ENCODE measurements at places on chromosomes 2 and 18. TPM values are rescaled to one million over a fixed set of nuclear protein-coding genes. Genes with fewer than 3 reads are reported as not detected.

DNA sequence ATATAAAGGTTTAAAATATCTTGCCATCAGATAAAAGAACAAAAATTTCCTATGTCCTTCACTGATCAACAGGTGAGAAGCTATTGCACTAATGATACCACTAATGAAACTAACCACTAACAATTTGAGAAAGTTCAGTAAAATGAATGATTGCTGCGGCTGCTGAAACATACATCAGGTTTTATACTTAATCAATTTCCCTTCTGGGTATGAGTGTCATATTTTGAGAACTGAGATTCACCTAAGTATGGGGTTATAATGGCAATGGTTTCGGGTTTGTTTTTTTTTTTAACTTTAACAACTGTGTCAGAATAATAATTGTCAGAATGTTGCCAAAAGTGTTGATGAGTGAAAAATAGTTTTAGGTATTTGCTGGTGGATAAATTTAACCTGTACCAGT lies 151.3 kb upstream of the SLC39A10 start:
- DNase-seq, result no peak

DNA sequence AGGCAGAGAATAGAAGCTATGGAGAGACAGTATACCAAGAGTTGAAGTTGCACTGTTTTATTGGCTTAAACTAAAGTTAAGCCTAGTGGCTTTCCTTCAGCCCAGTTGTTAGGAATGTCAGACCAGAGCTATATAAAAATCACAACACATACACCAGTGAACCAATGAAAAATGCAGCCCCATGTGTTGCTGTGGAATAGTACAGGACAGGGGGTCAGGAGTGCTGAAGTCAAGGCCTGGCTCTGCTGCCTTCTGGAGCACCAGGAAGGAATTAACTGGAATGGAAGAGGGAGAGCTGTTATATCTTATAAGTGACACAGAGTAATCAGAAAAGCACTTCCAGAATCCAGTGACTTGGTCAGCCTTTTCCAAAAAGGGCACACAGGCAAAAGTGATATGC lies 58.9 kb downstream of the OSR1 start:
- DNase-seq, result no peak

GRCh38 chr18:67875944-67876343 lies 359.4 kb upstream of the DSEL start:
- no peak for DNase-seq

- no peak for DNase-seq
Observed at GRCh38 chr2:224646242-224646846, 61.2 kb upstream of the CUL3 start.

DNA sequence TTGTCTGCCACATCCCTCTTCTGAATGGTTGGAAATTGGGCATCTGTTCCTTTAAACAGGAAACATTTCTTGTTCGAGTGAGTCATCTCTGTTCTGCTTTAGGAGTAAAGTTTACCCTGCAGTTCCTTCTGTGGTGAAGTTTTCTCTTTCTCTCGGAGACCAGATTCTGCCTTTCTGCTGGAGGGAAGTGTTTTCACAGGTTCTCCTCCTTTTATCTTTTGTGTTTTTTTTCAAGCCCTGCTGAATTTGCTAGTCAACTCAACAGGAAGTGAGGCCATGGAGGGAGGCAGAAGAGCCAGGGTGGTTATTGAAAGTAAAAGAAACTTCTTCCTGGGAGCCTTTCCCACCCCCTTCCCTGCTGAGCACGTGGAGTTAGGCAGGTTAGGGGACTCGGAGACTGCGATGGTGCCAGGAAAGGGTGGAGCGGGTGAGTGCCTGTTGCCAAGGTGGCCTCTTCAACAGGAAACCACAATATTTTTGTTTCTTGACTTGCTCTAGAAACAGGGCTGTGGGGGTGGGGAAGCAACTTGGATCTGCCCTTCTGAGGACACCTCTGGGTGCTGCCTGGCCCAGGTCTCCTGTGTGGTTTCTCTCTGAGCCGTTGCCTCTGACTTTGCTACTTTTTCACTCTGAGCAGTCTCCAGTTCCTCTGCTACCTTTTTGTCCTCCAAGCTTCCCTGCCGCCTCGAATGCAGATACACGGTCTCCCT lies 2.2 kb upstream of the CASP8 start:
- peak; percentile 77 for DNase-seq

- no peak for DNase-seq
Observed at GRCh38 chr2:150464270-150464669, 23.2 kb downstream of the RND3 start.

GRCh38 chr2:65688141-65688886 lies 255.9 kb upstream of the SPRED2 start:
- no peak for DNase-seq

DNA sequence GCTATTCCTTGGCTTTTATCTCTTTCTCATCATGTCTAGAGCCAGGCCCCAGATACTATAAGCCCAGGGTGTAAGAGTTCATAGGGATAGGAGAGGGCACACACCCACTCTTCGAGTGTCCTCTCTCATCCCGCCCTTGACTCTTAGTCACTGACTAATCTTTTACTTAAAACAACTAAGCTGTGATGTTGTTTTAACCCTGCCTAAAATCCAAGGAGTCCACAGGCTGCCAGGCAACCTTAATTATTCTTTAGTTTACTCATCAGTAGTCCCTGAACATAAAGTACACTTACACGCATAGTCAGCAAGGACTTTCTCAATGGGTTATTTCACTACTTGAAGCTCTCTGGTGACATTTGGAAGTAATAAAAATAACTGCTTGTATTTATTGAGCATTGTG lies 28.4 kb downstream of the GREB1L start:
- no peak for DNase-seq

DNA sequence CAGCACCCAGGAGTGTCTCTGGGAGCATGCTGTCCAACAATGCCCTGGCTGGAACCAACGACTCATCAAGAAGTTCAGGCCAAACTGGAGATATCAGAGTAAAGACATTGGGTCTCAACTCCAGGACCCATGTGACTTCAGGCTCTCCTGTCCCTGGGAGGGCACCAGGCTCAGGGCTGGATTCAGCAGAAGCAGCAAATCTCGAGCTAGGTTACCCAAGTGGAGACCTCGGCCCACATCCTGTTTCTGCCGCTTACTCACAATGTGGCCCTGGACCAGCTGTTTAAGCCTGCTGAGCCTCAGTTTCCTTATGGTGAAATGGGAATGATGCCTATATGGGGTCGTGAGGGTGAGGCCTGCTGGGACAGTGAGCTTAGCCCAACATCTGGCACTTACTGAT lies 9.3 kb upstream of the OTOF start:
- no peak for DNase-seq

KRCC1 gene
- polyA plus RNA-seq, result 31.6 TPM
